ENCODE measurements at places on chromosomes 4 and X.

GRCh38 chr4:74682567-74683359 lies 111.6 kb downstream of the BTC start:
- DNase-seq = no peak

- DNase-seq = no peak
These were observed at the start of gene CXCL11 for GRCh38 chr4:76035799-76036380. CXCL11 (minus strand) TSS chr4:76036070; CDS start chr4:76035987, 83 bp downstream.

DNA sequence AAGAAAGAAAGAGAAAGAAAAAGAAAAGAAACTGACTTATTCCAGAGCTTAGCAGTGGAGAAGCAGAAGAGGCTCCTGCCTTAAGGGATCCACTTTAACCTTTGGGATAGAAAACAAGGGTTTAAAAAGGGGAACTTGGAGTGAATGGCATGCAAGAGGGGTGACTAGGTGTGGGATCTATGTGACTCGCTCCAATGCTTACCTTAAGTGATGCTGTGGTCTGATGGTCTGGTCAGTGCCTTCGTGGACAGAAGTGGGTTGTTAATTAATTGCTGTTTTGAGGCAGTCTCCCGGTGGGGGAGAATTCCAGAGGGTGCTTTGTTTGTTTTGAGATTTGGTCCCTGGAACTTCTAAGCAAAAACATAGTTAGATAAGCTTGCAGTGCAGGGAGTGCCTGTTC lies 21.1 kb upstream of the RHOXF1 start:
- no peak for DNase-seq

- DNase-seq = no peak
These were observed 115.9 kb downstream of the NSUN7 start for GRCh38 chr4:40865696-40866095.

DNA sequence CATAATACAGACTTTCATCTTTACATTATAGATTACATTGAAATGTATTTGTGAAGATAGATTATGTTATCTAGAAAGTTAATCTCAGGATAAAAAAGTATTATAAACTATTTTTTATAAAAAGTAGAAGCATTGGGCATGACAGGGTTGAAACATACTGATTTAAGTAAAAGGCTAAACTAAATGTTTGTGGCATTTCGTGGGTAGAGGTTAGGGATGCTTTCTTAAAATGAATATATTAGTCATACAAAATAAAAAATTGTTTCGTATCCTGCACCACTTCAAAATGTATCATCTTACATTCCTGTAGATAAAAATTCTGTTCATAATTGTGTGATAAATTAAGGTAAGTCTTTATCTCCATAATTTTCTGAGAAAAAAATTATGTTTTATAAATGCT lies 603.6 kb downstream of the SPRY1 start:
- no peak for DNase-seq

GRCh38 chr4:74037076-74037955 lies 1.2 kb downstream of the CXCL3 start:
- no peak for DNase-seq

GRCh38 chr4:123977641-123978081 lies 581.1 kb downstream of the SPRY1 start:
- DNase-seq = no peak

GRCh38 chr4:151671541-151672059 lies 89.2 kb downstream of the GATB start:
- no peak for DNase-seq

DNA sequence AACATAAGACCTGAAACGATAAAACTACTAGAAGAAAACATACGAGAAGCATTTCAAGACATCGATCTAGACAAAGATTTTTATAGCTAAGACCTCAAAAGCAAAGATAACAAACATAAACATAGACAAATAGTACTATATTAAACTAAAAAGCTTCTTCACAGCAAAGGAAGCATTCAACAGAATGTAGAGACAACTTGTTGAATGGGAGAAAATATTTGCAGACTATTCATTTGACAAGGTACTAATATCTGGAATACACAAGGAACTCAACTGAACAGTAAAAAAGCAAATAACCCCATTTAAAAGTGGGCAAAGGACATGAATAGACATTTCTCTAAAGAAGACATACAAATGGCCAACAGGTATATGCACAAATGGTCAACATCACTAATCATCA lies 49.8 kb downstream of the MANBA start:
- no peak for DNase-seq

DNA sequence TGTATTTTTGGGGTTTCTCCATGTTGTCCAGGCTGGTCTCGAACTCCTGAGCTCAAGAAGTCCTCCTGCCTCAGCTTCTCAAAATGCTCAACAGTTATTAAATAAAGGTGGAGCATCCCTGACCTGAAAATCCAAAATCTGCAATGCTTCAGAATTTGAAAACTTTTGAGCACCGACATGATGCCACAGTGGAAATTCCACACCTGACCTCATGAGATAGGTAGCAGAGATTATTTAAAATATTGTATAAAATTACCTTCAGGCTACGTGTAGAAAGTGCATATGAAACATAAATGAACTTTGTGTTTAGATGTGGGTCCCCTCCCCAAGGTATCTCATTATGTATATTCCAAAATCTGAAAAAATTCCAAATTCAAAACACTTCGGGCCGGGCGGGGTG lies 42.7 kb upstream of the PDGFRA start:
- DNase-seq = no peak

- no peak for DNase-seq
These were observed 115.9 kb upstream of the TEX13D start for GRCh38 chrX:124216396-124217115.

DNA sequence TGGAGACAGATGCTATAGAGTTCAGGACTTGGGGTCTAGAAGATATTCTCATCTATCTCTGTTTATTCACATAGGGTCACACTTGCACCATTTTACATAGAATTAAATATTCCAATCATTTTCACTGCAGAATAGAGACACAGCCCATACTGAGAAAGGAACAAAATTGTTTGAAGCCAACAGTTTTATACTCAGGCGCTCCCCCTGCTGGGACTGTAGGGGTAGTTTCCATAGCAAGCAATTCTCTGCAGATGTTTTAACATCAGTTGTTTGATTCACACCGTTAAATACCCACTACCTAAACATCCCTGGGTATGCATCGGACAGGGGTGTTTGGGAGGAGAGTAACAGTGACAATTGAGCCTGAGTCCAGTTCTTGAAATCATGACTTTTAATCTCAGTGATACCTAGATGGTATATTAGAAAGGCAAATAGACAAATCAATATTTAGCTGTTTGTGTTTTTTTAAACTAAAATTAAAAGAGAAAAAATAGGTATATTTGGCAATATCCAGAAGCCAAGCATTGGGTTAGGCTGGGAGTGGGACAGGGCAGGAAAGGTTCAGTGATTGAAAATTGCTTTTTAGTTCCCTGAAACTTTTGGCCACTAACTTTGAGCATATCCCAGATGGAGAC lies 33.8 kb downstream of the LONRF3 start:
- peak; percentile 58 for DNase-seq

DNA sequence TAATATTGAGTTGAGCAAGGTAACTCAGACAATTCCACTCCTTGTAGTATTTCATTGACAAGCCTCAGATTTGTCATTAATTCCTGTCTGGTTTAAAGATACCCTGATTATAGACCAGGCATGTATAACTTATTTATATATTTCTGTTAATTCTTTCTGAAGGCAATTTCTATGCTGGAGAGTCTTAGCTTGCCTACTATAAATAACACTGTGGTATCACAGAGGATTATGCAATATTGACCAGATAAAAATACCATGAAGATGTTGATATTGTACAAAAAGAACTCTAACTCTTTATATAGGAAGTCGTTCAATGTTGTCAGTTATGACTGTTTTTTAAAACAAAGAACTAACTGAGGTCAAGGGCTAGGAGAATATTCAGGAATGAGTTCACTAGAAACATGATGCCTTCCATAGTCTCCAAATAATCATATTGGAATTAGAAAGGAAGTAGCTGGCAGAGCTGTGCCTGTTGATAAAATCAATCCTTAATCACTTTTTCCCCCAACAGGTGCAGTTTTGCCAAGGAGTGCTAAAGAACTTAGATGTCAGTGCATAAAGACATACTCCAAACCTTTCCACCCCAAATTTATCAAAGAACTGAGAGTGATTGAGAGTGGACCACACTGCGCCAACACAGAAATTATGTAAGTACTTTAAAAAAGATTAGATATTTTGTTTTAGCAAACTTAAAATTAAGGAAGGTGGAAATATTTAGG lies 821 bp downstream of the CXCL8 start:
- no peak for DNase-seq

DNA sequence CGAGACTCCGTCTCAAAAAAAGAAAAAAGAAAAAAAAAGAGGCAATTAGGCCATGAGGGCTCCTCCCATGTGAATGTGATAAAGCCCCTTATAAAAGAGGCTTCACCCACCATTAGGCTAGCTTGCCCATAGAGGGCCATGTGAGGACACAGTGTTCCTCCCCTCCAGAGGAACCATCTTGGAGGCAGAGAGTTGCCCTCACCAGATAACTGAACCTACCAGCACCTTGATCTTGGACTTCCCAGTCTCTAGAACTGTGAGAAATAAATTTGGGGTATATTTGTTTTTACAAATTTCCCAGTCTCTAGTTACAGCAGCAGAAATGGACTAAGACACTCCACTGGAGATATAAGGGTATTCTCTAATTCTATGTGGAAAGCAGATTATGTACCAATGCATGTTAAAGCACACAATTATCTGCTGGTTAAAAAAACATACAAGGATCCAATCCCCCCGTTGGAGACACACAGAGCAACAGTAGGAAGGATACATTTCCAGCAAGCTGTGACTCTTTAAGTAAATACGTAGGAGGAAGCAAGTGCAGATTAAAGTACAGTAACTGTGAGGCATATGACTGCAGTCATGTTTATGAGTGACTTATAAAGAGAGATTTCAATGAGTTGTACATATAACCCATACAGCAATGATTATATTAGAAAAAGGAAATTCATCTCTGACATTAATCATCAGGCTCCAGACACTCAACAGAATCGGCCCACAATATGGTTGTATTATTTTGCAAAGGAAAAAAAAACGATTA lies 21.4 kb downstream of the SH3RF1 start:
- no peak for DNase-seq

- DNase-seq = no peak
These were observed 22.2 kb downstream of the SMPX start for GRCh38 chrX:21735768-21736127.

DNA sequence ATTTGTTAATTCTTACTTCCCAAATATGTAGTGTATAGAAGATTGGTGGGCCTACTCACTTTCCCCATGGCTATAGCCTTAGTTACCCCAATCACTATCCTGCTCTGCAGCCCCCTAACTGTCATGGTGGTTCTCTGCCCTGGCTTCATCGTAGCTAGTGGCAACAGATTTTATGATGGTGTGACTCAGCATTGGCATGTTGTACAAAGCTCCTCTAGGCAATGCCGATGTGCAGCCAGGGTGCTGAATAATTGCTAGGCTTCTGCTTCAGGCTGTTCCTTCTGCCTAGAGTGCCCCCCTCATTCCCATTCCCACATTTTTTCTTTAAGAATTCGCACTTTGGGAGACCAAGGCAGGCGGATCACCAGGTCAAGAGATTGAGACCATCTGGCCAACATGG lies 35.2 kb downstream of the AFF2 start:
- no peak for DNase-seq

- no peak for DNase-seq
These were observed 219.9 kb downstream of the BCOR start for GRCh38 chrX:39877905-39878304.

GRCh38 chr4:85210353-85210752 lies 243.9 kb upstream of the WDFY3 start:
- DNase-seq = no peak
